ENCODE measurements at places on chromosomes 6 and 20. TPM values are rescaled to one million over a fixed set of nuclear protein-coding genes. Genes with fewer than 3 reads are reported as not detected.

- DNase-seq: no peak
Observed at GRCh38 chr6:82551831-82552230, 188.2 kb downstream of the TPBG start.

GRCh38 chr6:163313566-163313965 lies 101.0 kb upstream of the QKI start:
- no peak for DNase-seq

GRCh38 chr6:24445704-24446103 lies 43.0 kb downstream of the MRS2 start:
- no peak for DNase-seq

- no peak for DNase-seq
Observed at GRCh38 chr20:1264727-1265126, 1.4 kb upstream of the SNPH start.

DNA sequence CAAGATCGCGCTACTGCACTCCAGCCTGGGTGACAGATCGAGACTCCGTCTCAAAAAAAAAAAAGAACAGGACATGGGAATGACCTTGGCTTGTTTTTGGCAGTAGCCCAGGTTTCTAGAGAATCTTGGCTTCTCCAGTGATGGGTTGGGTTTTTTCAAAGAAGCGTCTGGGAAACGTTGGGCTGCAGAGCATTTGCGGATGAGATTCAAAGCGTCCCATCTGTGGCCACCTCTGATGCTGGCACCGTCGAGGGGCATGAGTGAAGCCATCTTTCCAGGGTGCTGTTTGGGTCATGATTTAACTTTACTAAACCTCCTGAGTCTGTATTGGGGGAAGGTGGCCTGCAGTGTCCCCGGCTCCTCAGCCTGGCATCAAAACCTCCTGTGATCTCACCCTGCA lies 43.2 kb upstream of the SRF start:
- DNase-seq: no peak

GRCh38 chr20:57560554-57561355 lies at the start of gene PCK1:
PCK1 (plus strand) TSS chr20:57561110; CDS start chr20:57561412, 302 bp downstream.
- no peak for DNase-seq

GRCh38 chr6:151038616-151039015 lies 173.1 kb downstream of the MTHFD1L start:
- DNase-seq: no peak

GRCh38 chr6:81491454-81492101 lies 260.9 kb downstream of the TENT5A start:
- DNase-seq: no peak

DNA sequence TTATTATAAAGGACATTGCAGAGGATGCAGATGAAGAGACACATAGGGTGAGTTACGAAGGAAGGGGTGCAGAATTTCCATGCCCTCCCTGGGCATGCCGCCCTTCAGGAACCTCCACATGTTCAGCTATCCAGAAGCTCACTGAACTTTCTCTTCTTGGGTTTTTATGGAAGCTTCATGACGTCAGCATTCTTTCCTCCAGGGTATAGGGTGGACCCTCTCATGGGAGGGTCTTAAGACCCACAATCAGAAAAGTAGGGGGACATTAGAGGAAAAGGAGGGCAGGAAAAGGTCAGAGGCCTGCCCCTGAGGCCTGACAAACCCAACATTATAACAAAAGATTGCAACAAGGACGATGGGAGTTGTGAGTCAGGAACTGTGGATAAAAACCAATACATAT lies 14.6 kb upstream of the DCBLD1 start:
- DNase-seq: no peak

GRCh38 chr6:16286151-16286522 lies 47.8 kb downstream of the GMPR start:
- DNase-seq: peak; percentile 16

- DNase-seq: no peak
Observed at GRCh38 chr6:122853259-122853995, 64.4 kb downstream of the SMPDL3A start.

- no peak for DNase-seq
Observed at GRCh38 chr6:37241131-37241530, 16.4 kb upstream of the TBC1D22B start.

DNA sequence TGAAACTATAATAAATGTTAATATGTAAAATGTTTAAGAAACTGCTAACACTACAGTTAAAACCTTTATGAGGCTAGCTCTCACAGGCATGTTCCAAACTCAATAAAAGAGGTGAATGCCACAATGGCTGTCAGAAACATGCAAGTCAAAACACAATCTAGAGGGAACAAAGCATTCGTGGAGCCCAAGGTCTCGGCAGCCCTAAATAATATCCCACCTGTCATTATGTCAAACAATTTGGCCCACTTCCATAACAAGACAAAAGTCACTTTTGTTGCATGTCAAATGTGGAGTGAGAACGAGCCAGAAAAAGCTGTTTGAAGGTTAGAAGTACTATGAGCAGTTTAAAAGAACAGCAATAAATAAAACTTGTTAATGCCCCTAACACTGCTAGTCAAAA lies 181.9 kb downstream of the GMDS start:
- DNase-seq: no peak

- DNase-seq: no peak
Observed at GRCh38 chr6:158783851-158784250, 35.3 kb downstream of the EZR start.

- DNase-seq: no peak
Observed at GRCh38 chr6:41426438-41426851, 91.0 kb downstream of the NCR2 start.

DNA sequence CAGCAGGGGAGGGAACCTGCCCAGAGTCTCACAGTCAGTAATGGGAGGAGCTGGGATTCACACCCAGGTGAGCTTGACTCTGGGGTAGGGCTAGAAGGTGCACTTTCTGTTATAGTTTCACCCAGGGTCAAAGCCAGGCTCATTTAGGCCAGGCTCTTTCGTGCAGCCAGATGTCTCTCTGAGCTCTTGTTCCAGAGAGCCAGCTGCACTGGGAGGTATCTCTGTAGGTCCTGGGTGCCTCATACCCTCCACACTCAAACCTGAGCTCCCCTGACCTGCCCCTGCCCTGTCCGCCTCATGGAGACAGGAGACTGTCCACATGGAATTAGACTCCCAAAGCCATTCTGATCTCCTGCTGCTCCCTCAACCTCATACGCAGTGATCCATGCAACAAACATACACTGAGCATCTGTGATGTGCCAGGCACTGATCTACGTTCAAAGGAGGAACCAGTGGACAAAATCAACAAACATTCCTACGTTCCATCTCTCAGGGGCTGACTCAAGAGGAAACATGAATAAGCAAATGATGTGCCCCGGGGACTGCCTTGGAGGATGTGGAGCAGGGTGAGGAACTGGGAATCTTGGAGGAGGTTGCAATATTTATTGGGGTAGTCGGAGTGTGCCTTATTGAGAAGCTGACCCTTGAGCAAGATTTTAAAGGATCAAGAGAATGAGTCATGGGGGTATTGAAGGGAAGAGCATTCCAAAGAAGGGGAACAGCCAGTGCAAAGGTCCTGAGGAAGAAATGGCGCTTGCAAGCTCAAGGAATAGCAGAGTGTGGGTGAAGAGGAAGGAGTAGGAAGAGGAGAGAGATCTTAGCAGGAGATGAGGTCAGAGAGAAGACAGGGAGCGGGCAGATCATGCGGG lies 71.3 kb upstream of the TOX2 start:
- DNase-seq: no peak

DNA sequence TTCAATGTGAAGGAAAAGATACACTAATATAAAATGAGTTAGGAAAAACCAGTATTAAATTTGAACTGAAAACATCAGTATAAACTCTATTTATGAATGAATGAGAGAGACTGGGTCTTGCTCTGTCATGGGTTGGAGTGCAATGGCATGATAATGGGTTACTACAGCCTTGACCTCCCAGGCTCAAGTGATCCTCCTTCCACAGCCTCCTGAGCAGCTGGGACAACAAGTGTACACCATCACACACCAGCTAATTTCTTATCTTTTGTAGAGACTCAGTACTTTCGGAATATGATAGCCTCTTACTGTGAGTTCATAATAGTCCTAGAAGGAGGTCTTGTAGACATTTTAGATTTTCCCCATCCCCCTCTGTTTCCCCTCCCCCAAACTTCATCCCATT lies 21.4 kb downstream of the KCTD20 start:
- DNase-seq: no peak

- no peak for DNase-seq
Observed at GRCh38 chr6:148389086-148389485, 46.4 kb downstream of the SASH1 start.

GRCh38 chr6:157887892-157888291 lies 64.8 kb downstream of the SNX9 start:
- no peak for DNase-seq

GRCh38 chr6:5080574-5080973 lies 4.6 kb upstream of the PPP1R3G start:
- no peak for DNase-seq

- no peak for DNase-seq
Observed at GRCh38 chr20:62704341-62704948, 4.2 kb upstream of the NTSR1 start.

DNA sequence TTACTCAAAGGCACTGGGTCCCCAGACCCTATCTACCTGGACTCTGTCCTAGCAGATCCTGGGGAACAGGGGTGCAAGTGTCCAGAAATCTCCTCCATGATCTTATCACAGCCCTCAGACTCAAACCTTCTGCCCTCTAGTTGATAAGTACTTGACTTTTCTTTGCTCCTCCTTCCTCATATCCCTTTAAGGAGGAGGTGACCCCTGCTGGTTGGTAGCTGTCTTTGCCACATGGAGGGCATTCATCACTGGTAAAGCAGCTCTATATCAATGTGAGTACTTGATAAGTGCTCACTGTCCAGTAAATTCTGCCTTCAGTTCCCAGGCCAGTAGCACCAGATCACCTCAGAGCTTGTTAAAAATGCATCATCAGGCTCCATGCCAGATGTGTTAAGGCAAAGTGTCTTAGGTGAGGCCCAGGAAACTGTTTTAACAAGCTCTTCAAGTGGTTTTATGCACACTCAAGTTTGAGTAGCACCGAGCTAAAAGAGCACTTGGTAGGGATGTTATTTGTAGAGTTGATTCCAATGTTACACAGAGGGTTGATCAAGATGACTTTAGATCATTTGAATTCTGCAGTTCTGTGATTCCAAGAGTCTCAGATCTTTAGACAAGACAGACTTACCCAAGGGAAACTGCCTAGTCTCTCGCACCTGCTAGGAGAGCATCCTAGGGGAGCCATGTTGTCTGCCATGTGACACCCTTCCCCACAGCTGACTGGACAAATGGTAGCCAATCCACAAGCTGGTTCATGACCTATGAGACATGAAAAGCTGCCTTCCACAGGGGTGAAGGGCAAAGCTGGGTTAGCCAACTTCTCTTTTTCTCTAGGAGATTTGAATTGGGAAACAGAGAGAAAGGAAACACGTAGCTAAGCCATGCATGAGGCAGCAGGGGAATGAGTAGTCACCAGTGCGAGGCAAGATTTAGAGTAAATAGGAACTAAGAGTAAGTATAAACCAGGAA lies 18.6 kb downstream of the TREML2 start:
- DNase-seq: peak; percentile 55

DNA sequence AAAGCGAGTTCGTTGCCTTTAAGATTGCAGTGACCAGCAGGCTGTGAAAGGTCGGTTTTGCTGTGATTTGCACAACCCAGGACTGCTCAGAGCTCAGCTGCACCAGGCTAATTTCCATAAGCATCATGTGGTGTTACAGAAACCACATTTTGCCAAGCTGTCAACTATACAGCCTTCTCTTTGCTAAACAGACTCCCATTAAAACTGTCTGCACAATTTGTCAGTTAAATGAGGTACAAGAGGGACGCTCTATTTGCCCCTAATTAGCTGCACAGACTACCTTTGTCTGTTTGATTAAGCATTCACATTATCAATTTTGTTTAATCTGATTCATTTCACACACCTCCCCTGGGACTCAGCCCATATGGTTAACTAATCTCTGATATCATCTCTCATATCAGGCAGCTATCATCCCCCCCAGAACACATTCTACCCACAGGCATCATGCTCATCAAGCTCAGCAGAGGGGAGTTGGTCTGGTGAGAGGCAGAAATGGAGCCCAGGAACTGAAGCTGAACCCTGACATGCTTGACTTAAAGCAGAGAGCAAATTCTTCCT lies 62.1 kb downstream of the OLIG3 start:
- no peak for DNase-seq

DNA sequence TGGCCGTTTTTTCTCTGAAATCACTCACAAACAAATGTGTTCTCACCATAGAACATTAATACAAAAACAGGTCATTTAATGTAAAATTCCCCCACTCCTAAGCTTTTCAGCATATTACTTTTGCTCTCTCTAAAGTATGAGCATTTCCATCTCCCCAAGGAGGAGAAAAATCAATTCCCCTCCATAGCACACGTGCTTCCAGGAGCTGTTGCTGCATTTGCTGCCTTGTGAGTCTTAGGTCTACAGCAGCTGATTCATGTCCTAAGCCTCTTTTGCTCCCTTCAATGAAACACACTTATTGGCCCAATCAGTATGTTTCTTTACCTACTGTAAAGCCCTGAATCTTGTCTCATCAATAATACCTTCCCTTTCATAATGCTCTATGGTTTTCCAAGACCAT lies 6.4 kb upstream of the COL9A1 start:
- no peak for DNase-seq

DNA sequence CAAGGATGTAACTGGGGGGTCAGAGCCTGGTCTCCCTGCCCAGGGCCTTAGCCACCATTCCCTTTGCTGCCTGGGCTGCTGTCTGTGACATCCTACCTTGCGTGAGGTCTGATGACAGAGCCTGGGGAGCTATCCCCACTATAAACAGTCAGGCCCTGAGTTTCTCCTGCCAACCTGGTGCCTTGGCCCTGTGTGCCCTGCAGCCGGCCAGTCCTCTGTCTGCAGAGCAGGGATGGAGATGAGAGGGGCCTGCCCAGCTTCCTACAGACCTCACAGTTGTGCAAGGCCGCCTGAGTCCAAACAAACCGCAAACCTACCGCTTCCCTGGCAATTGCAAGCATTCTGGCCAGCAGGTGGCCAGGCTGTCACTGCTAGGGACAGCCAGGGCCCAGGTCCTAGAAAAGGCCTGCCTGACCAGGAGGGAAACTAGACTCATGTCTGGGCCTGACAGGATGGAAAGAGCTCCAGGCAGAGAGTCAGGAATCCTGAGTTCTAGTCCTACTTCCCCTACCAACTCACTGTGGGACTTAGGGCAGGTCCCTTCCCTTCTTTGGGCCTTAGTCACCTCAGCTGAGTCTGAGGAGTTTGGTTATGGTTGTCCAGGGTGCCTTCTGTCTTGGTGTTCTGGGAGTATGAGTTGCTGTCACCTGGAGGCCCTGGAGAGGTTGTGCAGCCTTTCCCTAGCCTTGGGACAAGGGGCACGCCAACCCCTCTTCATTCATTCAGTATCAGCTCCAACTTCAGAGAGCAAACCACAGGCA lies 86.2 kb downstream of the VEGFA start:
- DNase-seq: no peak

DNA sequence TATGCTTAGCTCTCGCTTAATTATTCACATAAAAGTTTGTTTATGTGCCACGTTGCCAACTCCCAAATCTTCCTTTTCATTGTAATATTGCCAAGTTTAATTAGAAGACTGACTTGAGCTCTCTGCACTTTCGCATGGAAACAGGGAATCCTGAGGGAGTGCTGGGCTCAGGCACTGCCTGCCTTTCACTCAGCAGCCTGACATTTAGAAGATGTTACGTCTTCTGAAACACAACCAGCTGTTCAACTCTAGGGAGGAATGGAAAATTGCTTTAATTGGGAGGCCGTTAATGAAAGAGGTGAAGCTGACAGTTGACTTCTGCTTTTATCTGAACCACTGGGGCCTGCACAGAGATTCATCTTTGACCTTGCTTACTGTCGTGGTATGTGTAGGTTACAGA lies 77.4 kb upstream of the MTHFD1L start:
- no peak for DNase-seq

Gene ZBTB12
- total RNA-seq: 0.27 TPM

Gene KHDRBS2
- total RNA-seq: not detected

Gene DZANK1
- 2.0 TPM for total RNA-seq

Gene IL17A
- not detected for total RNA-seq

Gene ACTL10
- total RNA-seq: 0.65 TPM

Gene TGM3
- total RNA-seq: not detected

Gene SMOC2
- not detected for total RNA-seq

Gene RIMS4
- not detected for total RNA-seq

Measured in CD8-positive, alpha-beta T cell (primary cell).